Occipital lobe (tissue), 3 donors: ENCODE measurements at places on chromosomes 2 and 18.

- DNase-seq = no peak
Observed at GRCh38 chr2:226115102-226115831, 684.4 kb downstream of the IRS1 start.

- DNase-seq = no peak
Observed at GRCh38 chr2:64610316-64610855, 43.3 kb downstream of the SERTAD2 start.

DNA sequence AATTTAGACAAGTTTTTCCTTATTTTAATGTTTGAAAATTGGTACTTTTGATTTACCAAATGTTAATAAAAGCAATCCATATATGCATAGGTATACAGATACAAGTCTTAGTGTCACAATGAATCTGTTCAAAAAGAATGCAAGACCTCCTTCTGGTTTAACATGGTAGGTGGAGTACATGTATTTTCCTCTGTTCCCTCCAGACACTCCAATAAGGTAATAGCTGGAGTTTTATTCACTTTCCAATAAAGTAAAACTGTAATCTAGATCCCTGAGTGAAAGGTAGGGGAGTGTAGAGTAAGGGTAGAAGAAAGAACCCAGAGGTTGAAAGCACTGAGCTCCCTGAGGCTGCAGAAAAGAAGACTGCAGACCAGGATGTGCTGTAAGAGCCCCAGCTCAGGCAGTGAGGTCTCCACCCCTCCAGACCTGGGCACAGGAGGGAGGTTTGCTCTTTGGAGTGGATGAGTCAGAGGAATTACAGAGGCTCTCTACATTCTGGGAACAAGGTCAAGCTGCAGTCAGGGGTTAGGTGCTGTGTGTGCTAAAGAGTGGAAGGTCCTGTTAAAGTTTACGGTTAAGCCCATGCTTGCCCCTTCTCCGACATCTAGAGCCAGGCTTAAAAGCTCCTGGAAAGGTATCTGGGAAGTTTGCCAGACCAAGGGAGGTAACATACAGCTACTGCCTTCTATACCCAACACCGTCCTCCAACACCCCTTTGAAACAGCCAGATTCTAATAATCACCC lies 27.6 kb upstream of the STAT1 start:
- DNase-seq = no peak

GRCh38 chr2:100986157-100986556 lies 15.9 kb upstream of the RPL31 start:
- no peak for DNase-seq

GRCh38 chr2:20207051-20207450 lies 17.9 kb downstream of the SDC1 start:
- no peak for DNase-seq
